CD4-positive, CD25-positive, alpha-beta regulatory T cell (primary cell): ENCODE measurements at places on chromosomes 2 and 18. TPM values are rescaled to one million over a fixed set of nuclear protein-coding genes. Genes with fewer than 3 reads are reported as not detected.

DNA sequence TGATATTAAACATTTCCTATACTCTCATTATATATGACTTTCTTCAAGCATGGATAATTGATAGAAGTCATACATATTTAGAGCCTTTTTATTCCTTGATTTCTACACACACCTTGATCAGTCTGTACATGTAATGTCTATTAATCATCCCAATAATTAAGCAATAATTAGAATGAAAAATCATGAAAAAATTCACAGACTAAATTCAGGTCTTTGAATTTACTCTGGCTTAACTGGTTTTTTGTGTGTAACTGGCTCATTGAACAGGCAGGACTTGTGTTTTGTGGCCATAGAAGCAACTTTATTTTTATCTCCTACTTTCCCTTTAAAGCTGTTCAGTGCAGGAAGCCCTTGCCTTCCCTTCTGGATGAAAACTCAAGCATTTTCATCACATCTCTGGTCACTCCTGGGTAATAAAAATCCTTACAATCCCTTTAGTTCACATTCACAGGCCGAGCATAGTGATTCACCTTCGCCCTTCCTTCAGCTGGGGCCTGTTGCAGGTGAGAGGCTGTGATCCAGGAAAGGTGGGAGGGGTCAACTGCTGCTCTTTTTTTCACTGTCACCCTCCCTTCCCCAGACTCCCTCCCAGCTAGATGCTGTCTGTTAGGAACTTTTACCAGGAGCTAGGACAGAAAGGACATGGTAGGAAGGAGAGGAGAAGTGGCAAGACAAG, 58.0 kb upstream of the ITSN2 start:
- no peaks in the 10 kb centered on the region for H3K27me3 ChIP-seq
- no peak for DNase-seq
- H3K4me1 ChIP-seq, result no peaks in the 10 kb centered on the region

DNA sequence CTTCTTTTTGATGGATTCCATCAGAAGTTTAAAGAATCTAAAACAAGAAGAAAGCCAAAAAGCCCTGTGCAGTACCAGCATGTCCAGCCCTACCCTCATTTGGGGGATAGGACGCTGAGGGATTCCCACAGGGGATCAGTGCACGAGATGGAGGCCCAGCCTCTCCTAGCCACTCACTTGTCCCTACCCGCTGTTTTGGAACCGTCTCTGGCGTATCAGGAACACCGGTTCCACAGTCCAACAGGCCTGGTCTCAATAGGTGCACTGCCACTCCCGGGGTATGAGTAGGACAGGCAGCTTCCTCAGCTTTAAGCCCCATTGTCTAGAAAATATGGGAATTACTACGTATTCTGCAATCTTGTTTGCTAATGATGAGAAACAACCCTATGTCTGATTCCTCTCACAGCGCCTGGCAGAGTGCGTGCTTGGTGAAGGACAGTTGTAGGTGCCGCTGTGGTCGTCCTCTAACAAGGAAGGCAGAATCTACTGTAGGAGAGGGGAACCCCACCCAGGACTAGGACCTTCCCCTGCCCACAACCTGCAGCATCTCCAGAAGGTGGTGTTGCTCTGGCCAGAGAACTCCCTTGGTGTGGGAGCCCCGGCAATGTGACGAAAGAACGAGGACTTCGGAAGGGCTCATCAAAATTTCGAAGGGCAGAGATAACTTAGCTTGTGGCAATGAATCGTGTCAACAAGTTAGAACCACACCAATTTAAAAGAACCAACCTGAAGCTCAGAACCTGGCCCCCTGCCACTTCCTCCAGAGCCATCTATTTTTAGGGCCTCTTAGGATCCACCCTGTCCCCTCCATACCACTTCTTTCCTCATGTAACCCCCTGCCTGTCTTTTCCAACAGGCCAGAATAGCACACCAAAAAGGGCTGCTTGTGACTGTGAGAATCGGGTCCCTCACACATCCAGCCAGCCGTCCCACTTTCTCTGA, 71.7 kb downstream of the POLR1A start:
- DNase-seq, result no peak
- H3K27ac ChIP-seq, result peak overlapping the region; percentile 87
- no peak overlapping the region for H3K4me3 ChIP-seq
- H3K27me3 ChIP-seq, result no peaks in the 10 kb centered on the region
- peaks cover 32% of the 10 kb centered on the region for H3K36me3 ChIP-seq

The IL37 gene
- not detected for total RNA-seq

GRCh38 chr2:233311241-233311926, 3.8 kb downstream of the SAG start:
- no peak overlapping the region for H3K4me3 ChIP-seq
- H3K4me1 ChIP-seq, result no peaks in the 10 kb centered on the region
- no peak overlapping the region for H3K27ac ChIP-seq

DNA sequence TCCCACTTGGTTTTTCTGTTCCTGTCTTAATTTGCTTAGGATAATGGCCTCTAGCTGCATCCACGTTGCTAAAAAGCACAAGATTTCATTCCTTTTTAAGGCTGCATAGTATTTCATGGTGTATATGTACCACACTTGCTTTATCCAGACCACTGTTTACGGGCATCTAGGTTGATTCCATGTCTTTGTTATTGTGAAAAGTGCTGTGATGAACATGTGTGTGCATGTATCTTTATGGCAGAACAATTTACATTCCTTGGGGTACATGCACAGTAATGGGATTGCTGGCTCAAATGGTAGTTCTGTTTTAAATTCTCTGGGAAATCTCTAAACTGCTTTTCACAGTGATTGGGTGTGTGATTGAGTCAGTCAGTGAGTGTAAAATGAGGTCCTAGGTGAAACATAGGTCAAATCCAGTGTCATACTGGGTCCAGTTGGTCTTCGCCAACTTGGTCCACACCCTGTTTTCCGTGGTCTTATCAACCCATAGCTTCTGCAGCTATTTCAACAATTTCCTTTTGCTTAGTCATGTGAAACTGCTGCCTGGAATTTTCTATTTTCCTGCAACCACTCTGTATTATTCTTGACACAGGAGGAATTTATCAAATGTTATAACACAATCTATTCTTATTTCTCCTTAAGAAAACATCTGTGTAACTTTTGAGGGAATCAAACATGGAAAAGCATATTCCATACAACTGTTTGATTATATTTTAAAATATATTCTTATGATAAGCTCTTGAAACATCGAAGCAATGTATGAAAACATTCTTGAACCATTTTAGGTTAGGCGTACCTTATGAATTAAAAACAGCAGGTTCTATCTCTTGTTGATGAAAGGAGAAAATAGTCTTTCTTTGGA, 82.9 kb downstream of the ADCYAP1 start:
- H3K27ac ChIP-seq, result no peak overlapping the region
- H3K4me3 ChIP-seq, result no peak overlapping the region
- no peak for DNase-seq
- H3K36me3 ChIP-seq, result no peaks in the 10 kb centered on the region
- H3K4me1 ChIP-seq, result no peaks in the 10 kb centered on the region
- H3K27me3 ChIP-seq, result no peaks in the 10 kb centered on the region

The PDE11A gene
- total RNA-seq, result not detected

- peaks cover 43% of the 10 kb centered on the region for H3K4me1 ChIP-seq
- DNase-seq, result no peak
- no peak overlapping the region for H3K27ac ChIP-seq
- H3K36me3 ChIP-seq, result no peaks in the 10 kb centered on the region
- H3K27me3 ChIP-seq, result peaks cover 43% of the 10 kb centered on the region
These were observed 4.7 kb upstream of the SATB2 start for GRCh38 chr2:199462347-199462955.

GRCh38 chr2:2764001-2764355, 432.9 kb upstream of the MYT1L start:
- no peak overlapping the region for H3K4me3 ChIP-seq
- H3K4me1 ChIP-seq, result no peaks in the 10 kb centered on the region
- no peaks in the 10 kb centered on the region for H3K27me3 ChIP-seq
- no peaks in the 10 kb centered on the region for H3K36me3 ChIP-seq
- no peak overlapping the region for H3K27ac ChIP-seq

GRCh38 chr18:24918257-24918656, 433.7 kb downstream of the ZNF521 start:
- H3K36me3 ChIP-seq, result no peaks in the 10 kb centered on the region
- no peak for DNase-seq
- no peaks in the 10 kb centered on the region for H3K27me3 ChIP-seq
- no peak overlapping the region for H3K27ac ChIP-seq
- no peaks in the 10 kb centered on the region for H3K4me1 ChIP-seq
- no peak overlapping the region for H3K4me3 ChIP-seq

GRCh38 chr2:172449911-172450550, 22.6 kb downstream of the ITGA6 start:
- peaks cover 25% of the 10 kb centered on the region for H3K4me1 ChIP-seq
- H3K27ac ChIP-seq, result no peak overlapping the region
- H3K36me3 ChIP-seq, result peaks cover 4% of the 10 kb centered on the region
- no peak overlapping the region for H3K4me3 ChIP-seq

DNA sequence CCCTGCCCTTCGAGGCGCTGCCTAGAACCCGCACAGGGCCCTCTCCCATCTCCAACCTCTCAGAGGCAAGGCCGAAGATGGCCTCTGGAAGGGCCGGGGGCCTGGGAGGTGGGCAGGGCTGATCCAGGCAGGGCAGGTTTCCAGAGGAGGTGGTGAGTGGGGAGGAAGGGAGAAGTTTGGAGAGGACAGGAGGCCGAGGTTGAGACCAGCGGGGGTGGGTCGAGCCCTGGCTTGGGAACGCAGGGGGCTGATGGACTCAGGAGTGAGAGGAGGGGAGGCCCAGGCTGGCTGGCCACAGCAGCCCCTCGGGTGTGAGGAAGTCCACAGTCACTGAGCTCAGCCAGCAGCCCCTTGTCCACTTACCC, 10.5 kb downstream of the CAPN10 start:
- no peak overlapping the region for H3K27ac ChIP-seq
- no peaks in the 10 kb centered on the region for H3K4me1 ChIP-seq
- peaks cover 37% of the 10 kb centered on the region for H3K36me3 ChIP-seq
- no peak for DNase-seq
- no peaks in the 10 kb centered on the region for H3K27me3 ChIP-seq

DNA sequence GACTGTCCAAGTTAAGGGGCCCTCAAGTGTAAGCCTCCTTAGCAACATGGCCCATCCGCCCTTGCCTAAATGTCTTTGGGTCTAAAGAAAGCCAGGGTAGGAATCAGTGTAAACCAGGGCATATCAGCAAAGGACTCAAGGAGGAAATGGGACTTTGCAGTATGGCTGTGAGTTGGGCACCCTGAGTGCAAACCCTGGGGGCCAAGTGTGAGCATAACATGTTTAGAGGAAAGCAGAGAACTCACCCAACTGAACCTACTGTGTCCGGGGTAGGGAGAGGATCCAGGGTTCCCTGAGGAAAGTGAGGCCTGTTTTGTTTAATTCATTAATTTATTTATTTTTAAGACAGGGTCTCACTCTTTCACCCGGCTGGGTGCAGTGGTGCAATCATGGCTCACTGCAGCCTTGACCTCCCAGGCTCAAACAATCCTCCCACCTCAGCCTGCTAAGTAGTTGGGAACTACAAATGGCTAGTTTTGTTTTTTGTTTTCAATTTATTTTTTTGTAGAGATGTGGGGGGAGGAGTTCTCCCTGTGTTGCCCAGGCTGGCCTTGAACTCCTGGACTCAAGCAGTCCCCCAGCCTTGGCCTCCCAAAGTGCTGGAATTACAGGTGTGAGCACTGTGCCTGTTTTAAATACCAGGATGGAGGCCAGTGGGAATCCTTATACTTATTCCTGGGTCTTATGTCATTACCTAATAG, 51.0 kb upstream of the ACTR3 start:
- H3K36me3 ChIP-seq, result no peaks in the 10 kb centered on the region
- no peak overlapping the region for H3K4me3 ChIP-seq
- no peak for DNase-seq
- no peaks in the 10 kb centered on the region for H3K4me1 ChIP-seq
- H3K27me3 ChIP-seq, result no peaks in the 10 kb centered on the region

The DES gene
- not detected for total RNA-seq

GRCh38 chr2:189824694-189825396, 40.6 kb downstream of the PMS1 start:
- no peak overlapping the region for H3K27ac ChIP-seq
- H3K4me1 ChIP-seq, result no peaks in the 10 kb centered on the region
- H3K36me3 ChIP-seq, result peaks cover 3% of the 10 kb centered on the region
- no peaks in the 10 kb centered on the region for H3K27me3 ChIP-seq
- H3K4me3 ChIP-seq, result no peak overlapping the region

The ATP6V1C2 gene
- not detected for total RNA-seq

- H3K27me3 ChIP-seq, result no peaks in the 10 kb centered on the region
- no peak for DNase-seq
- no peak overlapping the region for H3K4me3 ChIP-seq
- no peaks in the 10 kb centered on the region for H3K4me1 ChIP-seq
These were observed 87.9 kb downstream of the MEIS1 start for GRCh38 chr2:66522611-66523376.

GRCh38 chr2:41448221-41448620, 599.6 kb upstream of the PKDCC start:
- no peak overlapping the region for H3K4me3 ChIP-seq
- no peak overlapping the region for H3K27ac ChIP-seq
- H3K27me3 ChIP-seq, result no peaks in the 10 kb centered on the region
- no peak for DNase-seq
- no peaks in the 10 kb centered on the region for H3K36me3 ChIP-seq
- no peaks in the 10 kb centered on the region for H3K4me1 ChIP-seq

DNA sequence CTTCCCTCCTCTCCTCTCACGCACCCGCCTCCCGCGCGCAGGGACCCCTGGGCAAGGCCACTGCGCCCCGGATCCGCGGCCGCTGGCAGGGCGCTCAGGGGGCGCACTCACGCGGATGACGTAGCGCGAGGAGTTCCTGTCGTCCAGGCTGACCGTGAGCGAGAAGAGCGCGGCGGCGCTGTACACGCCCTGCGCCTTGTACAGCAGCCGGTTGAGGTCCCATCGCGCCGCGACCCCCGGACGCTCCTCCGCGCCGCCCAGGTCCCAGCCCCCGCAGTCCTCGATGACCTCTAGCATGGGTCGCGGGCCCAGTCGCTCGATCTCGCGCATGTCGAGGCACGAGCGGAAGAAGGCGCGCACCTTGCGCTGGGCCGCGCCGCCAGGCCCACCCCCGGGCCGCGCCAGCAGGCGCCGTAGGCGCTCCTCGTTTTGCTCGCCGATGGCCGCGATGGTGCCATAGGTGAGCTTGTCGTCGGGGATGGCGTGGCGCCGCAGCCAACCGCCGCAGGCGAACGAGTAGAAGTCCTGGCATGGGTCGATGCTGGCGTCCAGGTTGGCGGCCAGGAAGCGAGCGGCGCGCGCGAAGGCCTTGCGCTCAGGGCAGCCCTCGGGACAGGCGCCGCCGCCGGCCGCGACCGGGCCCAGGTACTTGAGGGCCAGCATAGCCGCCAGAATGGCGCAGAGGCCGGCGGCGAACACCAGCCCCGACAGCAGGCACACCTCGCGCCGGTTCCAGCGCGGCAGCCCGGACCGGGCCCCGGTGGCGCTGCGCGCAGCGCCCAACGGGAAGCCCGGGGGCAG, 1.7 kb downstream of the ECEL1 start:
- no peaks in the 10 kb centered on the region for H3K36me3 ChIP-seq
- peaks cover 8% of the 10 kb centered on the region for H3K4me1 ChIP-seq
- H3K27me3 ChIP-seq, result peaks cover 4% of the 10 kb centered on the region
- H3K27ac ChIP-seq, result no peak overlapping the region
- DNase-seq, result no peak

DNA sequence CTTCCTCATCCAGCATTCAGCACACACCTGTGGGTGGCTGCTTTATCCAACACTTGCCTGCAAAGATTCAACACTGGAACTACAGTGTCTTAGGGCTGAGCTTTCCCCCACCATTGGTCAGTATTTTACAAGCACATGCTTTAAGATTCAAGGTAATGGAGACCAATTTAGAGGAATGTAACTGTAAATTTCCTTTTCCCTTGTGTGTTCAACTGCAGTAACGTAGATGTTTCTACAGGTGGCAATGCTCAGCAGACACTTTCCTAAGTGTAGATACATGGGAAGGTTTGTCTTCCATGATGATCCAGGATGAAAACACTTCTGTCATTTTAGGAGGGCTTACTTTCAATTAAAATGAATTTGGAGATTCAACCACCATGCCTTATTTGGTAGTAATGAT, 143.6 kb upstream of the PXDN start:
- H3K4me1 ChIP-seq, result no peaks in the 10 kb centered on the region
- H3K27me3 ChIP-seq, result no peaks in the 10 kb centered on the region
- H3K4me3 ChIP-seq, result no peak overlapping the region
- no peak for DNase-seq
- H3K36me3 ChIP-seq, result no peaks in the 10 kb centered on the region
- H3K27ac ChIP-seq, result no peak overlapping the region
